Activated CD4-positive, alpha-beta T cell treated with anti-CD3 and anti-CD28 coated beads for 24 hours (primary cell): ENCODE measurements at places on chromosomes 7 and 10.

- no peak for DNase-seq
Measured at GRCh38 chr10:86025509-86025908, 341.1 kb downstream of the GRID1 start.

DNA sequence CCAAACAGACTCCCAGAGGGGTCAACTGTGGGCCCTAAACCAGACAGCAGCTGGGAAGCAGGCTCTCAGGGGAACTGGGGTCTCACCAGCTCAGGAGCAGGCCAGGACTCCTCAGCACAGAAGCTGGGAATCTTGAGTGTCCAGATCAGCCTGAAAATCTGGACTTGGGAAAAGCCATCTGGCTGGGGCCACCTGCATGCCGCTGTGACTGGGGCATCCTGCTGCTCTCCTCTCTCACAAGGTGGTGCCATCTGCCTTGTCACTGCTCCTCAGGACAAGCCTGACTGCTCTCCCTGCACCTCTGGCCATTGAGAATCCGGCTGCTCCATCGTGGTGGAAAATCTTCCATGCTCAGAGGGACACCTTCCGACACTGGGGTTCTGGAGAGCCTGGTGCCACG is 141.4 kb downstream of the PLPP4 start:
- no peak for DNase-seq

DNA sequence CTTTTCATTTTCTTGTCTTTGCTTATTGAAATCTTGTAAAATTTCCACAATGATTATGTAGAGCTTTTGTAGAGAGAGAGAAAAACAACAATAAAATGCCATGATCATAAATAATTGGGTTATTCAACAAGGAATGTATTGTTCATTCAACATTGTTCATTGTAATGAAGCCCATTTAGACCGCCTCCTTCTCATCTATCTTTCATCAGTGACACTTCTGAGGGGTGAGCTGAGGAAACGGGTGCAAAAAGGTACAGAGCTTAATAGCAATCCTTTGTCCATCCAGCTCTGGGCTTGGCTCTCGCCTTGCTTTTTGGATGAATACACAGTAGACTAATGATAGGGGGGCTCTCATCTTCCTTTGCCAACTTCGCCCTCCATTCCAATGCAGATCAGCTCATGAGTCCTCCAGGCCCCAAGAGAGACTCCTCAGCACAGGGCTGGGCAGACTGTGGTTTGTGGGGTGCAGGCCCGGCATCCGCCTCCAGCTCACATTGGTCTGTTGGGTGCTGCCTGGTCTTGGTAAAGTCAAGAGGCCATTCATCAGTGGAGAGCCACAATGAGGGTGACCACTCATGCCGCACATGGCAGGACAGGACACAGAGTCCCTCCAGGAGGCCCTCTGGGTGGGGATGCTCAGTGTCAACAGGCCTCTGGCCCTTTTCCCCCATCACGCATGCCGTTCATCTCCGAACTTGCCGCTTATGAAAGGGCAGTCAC is 17.9 kb upstream of the PPA1 start:
- DNase-seq: no peak

DNA sequence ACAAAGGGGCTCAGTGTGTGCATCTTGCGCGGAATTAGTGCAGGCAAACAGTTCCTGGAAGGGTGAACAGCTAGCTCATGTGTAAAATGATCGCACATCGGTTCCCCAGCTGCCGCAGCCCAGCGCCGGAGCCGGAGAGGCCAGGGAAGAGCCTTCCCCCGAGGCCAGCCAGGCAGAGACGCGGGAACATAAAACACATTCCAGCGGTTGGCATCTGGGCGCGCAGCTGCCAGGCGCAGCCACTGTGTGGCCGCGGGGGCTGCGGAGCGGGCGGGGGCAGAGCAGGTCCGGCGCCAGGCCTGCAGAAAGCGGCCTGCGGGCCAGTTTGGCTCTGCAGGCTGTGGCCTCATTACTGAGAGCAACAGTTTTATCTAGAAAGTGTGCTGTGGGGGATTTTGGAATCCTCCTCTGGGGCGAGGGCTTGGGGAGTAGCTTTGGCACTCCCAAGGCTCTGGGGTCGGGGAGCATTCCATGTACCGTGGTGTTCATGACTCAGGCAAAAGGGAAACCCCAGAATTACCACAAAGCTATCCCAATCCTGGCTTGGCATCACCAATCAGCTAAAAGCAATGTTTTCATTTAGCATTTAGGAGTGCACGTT is 74.3 kb downstream of the SAMD9 start:
- DNase-seq: no peak

- DNase-seq: no peak
Measured at GRCh38 chr7:30970074-30970473, 6.3 kb downstream of the GHRHR start.

GRCh38 chr7:113809581-113809980 is 109.2 kb downstream of the PPP1R3A start:
- DNase-seq: no peak
